ENCODE measurements at places on chromosomes 6 and 20.

GRCh38 chr6:164825386-164825785 is 484.0 kb downstream of the C6orf118 start:
- no peak for DNase-seq

GRCh38 chr6:32668226-32668747 is 1.8 kb upstream of the HLA-DQB1 start:
- peak; percentile 31 for DNase-seq

DNA sequence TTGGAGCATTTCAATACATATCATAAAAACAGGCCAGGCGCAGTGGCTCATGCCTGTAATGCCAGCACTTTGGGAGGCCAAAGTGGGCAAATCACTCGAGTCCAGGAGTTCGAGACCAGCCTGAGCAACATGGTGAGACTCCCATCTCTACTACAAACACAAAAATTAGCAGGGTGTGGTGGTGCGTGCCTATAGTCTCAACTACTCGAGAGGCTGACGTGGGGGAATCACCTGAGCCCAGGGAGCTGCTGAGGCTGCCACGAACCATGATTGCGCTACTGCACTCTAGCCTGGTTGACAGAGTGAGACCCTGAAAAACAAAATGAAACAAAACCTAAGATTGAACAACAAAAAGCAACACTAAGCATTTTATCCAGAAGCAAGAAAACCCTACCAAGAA is 47.2 kb downstream of the BACH2 start:
- DNase-seq: no peak

DNA sequence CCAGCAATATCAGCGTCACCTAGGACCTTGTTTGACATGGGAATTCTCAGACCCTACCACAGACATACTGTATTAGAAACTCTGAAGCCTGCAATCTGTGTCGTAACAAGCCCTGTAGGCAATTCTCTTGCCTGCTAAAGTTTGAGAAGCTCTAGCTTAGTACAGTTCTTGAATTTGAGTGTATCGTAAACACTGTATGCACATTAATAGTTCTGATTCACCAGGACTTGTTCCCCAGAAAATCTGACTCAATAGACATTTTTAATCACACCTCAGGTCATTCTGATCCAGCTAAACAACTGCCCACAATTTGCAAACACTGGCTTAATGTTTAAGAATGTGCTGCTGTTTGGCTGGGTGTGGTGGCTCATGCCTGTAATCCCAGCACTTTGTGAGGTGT is 414.3 kb downstream of the TFAP2A start:
- DNase-seq: no peak

GRCh38 chr6:160739955-160740354 is 37.9 kb downstream of the PLG start:
- DNase-seq: no peak

DNA sequence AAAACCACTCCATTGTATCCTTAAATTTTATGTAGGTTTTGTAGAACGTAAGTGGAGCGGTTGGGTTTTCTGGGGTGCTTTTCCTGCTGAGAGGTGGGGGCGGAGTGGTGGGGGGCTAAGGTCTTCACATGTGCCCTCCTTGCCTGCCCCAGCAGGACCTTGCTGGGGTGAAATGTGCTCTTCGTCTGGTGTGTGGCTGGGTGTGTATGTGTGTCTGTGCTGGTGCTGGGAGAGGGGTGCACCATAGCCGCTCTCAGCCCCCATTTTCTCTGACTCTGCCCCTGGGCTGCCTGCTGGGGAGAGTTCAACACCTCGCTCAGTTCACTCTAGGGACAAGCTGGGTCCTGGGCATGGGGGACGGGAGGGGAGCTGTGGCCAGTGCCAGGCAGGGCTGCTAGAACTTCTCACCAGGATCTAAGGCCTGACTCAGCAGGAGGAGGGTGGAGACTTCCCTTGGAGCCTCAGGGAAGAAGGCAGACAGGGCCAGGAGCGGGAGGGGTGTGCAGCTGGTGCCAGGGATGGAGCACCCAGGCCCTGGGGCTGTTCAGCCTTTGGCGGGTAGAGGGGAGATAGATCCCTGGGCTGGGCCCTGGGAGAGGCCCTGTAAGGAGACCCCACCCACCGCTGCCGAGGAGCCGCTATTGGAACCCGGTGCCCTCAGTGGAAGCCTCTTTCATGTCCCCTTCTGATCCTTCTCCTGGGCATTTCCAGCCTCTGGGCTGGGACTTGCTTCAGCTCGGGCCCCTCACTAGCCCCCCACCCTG is 4.8 kb downstream of the SOX18 start:
- no peak for DNase-seq

- DNase-seq: no peak
Measured at GRCh38 chr6:23006656-23007055, 437.3 kb downstream of the HDGFL1 start.

DNA sequence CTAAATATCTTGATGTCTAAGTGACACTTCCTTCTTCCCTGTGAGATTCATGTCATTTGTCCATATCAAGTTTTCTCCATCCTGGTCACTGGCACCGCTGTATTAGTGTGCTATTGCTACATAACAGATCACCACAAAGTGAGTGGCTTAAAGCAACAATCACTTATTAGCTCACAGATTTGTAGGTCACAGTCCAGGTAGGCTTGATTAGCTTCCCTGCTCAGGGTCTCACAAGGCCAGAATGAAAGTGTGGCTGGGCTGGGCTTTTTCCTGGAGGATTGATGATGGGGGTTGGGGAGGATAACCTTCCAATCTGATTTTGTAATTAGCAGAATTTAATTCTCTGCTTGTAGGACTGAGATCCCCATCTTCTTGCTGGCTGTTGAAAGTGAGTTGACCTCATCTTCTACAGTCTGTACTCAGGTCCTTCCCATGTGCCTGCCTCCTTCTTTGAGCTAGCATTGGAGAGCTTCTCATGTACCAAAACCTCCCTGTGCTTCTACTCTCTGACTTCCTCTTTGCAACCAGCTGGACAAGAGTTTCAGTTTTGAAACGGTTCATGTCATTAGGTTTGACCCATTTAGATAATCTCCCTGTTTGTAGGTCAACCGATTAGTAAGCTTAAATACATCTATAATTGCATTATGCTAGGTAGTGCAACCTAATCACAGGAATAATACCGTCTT is 152.4 kb upstream of the MAN1A1 start:
- DNase-seq: no peak

DNA sequence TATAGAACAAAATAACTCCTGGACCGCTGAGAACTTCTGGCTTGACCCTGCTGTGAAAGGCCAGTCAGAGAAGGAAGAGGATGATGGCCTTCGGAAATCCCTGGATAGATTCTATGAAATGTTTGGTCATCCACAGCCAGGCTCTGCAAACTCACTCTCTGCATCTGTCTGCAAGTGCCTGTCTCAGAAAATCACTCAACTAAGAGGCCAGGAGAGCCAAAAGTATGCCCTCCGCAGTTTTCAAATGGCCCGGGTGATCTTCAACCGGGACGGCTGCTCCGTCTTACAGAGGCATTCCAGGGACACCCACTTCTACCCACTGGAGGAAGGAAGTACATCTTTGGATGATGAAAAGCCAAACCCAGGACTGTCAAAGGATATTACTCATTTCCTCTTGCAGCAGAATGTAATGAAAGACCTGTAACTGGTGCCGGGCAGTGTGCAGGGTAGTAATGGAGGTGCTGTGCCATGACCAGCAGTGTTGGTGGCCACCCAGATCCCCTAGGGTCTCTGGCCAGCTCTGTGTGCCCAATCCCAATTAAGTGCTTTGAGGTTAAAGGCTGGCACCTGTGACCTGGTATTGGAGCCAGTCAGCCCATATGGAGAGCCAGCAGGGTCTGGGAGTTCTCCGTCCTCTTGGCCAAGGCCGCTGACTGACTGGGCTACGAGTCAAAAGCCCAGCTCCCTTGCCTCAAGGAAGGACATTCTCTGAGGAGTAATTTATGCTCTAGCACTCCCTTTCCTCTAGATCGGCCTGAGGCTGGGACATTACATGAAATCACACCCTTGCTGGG is 87.1 kb downstream of the TRMT6 start:
- DNase-seq: no peak
